ENCODE measurements at places on chromosomes 6 and 20. TPM values are rescaled to one million over a fixed set of nuclear protein-coding genes. Genes with fewer than 3 reads are reported as not detected.

Gene SLC35D3
- not detected for total RNA-seq

Gene AVP
- not detected for total RNA-seq

DNA sequence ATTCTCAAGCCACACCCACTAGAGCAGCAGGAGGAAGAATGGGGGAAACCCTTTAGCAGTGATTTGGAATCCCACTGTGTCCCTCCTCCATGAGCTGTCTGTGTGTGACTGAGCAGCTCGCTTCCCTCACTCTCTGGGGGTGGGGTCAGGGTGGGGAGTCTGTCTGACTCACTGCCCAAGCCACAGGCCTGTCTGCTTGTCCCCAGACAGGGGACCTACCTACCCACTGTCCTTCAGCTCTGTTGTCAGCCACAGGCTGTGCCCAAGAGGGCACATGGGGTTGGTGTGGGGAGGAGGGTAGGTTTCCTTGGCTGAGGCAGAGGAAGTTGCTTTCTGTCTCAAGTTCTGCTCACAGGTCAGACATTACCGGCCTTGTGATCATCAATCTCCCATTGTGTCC, 127.0 kb downstream of the MAFB start:
- DNase-seq = no peak
- H3K36me3 ChIP-seq = no peaks in the 10 kb centered on the region
- H3K27me3 ChIP-seq = no peaks in the 10 kb centered on the region
- no peaks in the 10 kb centered on the region for H3K4me1 ChIP-seq

DNA sequence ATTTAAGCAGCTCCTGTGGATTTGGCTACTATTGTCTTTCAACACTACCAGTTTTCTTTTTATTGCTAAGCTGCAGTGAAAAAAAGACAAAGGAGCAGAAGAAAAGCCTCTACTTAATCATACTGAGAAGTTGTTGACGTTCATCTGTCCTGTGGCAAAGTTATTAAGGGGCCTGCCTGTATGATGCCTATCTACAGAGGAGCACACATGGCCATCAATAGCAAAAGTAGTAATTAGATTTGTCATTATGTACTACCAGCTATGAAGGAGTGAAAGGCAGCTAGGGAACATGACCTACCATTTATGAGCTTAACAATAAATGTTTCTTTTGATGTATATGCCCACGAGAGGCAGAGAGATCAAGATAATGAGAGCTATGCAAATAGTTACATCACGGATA, 620.9 kb downstream of the PHF3 start:
- H3K36me3 ChIP-seq = no peaks in the 10 kb centered on the region
- no peaks in the 10 kb centered on the region for H3K27me3 ChIP-seq

DNA sequence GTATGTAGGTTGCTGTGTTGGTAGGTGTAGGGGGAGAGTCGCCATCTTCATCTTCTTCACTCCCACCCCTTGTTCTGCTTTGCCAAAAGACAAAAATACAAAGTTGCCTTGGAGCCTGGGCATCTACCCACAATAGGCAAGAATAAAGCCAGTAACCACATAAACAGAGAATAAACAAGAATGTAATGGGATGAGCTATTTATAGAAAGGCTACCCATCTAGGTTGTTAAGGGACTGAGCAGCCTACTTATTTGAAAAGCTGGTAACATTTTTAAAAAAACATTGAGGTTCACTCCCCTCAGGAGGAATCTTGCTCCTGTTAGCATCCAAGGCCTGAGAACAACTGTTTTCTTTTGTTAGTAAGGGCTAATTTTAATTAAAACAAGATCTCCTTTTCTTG, 301.4 kb upstream of the STXBP5 start:
- no peaks in the 10 kb centered on the region for H3K36me3 ChIP-seq
- no peak overlapping the region for H3K27ac ChIP-seq
- H3K27me3 ChIP-seq = no peaks in the 10 kb centered on the region
- H3K4me1 ChIP-seq = no peaks in the 10 kb centered on the region
- H3K4me3 ChIP-seq = no peak overlapping the region

- no peak overlapping the region for H3K27ac ChIP-seq
- H3K4me3 ChIP-seq = no peak overlapping the region
- H3K27me3 ChIP-seq = no peaks in the 10 kb centered on the region
- no peak for DNase-seq
- H3K4me1 ChIP-seq = no peaks in the 10 kb centered on the region
These were observed 36.2 kb upstream of the ANGPT4 start for GRCh38 chr20:952196-952795.

GRCh38 chr6:80434691-80435350, 328.4 kb downstream of the BCKDHB start:
- no peak overlapping the region for H3K4me3 ChIP-seq
- no peak overlapping the region for H3K27ac ChIP-seq
- no peaks in the 10 kb centered on the region for H3K4me1 ChIP-seq
- no peaks in the 10 kb centered on the region for H3K27me3 ChIP-seq
- no peaks in the 10 kb centered on the region for H3K36me3 ChIP-seq

DNA sequence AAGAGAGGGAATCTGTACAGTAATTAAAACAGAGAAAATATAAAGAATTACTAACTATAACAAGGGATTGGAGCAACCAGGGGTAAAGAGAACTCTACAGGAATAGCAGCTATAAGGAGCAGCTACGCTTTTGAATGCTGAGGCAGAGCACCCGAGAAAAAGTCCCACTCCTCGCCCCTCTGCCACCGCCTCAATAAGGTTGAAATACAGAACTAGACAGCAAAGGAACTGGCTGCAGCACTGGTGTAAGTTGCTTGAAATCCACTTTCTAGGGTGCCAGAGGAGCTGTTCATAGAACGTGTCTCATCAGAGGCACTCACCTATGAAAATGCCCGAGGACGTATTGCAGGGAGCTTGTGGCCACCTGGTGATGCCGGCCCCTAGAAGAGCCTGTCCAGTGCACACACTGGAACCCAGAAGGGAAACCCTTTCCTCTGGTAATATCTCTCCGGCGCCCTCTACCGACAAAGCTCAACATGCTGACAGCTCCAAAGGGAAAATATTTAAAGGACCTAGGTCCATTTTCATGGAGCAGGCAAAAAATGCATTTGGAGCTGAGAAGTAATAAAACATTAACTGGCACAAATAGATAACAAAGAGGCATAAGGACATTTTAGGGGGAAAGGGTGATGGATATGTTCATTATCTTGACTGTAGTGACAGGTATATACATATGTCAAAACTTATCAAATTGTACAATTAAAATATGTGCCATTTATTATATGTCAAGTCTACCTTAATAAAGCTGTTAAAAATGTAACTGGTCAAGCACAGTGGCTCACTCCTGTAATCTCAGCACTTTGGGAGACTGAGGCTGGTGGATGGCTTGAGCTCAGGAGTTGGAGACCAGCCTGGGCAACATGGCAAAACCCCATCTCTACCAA, 137.4 kb upstream of the HDAC2 start:
- no peaks in the 10 kb centered on the region for H3K4me1 ChIP-seq
- no peak overlapping the region for H3K4me3 ChIP-seq
- H3K36me3 ChIP-seq = no peaks in the 10 kb centered on the region
- no peaks in the 10 kb centered on the region for H3K27me3 ChIP-seq
- DNase-seq = peak; percentile 89
- no peak overlapping the region for H3K27ac ChIP-seq

- no peaks in the 10 kb centered on the region for H3K27me3 ChIP-seq
- H3K4me3 ChIP-seq = no peak overlapping the region
- no peaks in the 10 kb centered on the region for H3K4me1 ChIP-seq
- peak; percentile 43 for DNase-seq
- H3K36me3 ChIP-seq = no peaks in the 10 kb centered on the region
- H3K27ac ChIP-seq = no peak overlapping the region
These were observed 323.7 kb downstream of the THBS2 start for GRCh38 chr6:168929871-168930450.

GRCh38 chr6:151005164-151005563, 139.7 kb downstream of the MTHFD1L start:
- DNase-seq = no peak
- no peaks in the 10 kb centered on the region for H3K27me3 ChIP-seq
- no peaks in the 10 kb centered on the region for H3K36me3 ChIP-seq
- no peak overlapping the region for H3K27ac ChIP-seq
- peaks cover 13% of the 10 kb centered on the region for H3K4me1 ChIP-seq

Measured in testis (tissue), 5 donors.